ENCODE measurements at places on chromosomes 1 and 21.

GRCh38 chr1:228048120-228048519 lies 34.4 kb upstream of the ARF1 start:
- DNase-seq = no peak

GRCh38 chr1:19703280-19703679 lies 38.6 kb downstream of the HTR6 start:
- DNase-seq = no peak

GRCh38 chr1:52920791-52921291 lies 699 bp downstream of the ECHDC2 start:
- no peak for DNase-seq

DNA sequence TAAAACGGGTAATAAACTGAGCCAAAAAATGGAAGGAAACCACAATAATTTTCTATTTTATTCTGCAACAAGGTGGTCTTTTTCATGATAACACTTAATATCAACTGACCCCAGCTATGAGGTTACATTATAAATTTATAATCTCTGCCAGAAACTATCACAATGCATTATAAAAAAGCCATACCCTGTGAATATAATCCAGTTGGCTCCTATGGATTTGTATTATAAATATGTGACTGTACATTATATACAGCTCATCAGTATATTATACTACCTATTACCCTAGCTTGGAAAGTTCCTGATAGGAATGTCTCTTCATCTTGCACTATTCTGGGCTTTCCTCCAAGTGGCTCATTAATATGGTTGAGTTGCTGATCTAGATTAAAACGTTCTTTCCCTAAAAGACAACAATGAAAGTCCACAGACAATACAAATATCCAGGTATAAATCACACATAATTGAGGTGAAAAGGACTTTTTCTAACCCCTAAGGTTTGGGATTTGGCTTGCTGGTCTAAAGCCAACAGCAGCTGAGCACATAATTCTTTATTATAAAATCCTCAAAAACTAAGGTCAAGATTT lies 487.7 kb downstream of the TTLL7 start:
- DNase-seq = no peak

All from inflammatory macrophage treated with lipopolysaccharide for 4 hours (primary cell).